ENCODE measurements at places on chromosomes 1 and 21.

DNA sequence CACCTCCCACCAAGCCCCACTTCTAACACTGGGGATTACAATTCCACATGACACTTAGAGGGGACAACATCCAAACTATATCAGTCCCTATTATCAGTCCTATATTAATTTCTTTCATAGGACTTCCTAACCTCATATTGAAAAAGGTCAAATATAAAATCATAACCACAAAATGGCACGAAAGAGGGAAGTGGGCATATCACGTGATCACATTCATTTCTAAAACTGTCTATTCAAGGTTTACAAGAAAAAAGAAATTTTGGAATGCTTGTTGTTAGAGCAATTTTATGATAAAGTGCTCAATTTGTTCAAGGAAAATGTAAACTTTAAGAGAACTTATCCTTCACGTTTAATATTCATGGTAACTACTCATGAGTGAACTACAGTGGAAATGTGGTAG, 13.2 kb upstream of the CDC7 start:
- DNase-seq, result no peak

- DNase-seq, result no peak
These were observed 4.8 kb downstream of the RCAN3 start for GRCh38 chr1:24507405-24507804.

DNA sequence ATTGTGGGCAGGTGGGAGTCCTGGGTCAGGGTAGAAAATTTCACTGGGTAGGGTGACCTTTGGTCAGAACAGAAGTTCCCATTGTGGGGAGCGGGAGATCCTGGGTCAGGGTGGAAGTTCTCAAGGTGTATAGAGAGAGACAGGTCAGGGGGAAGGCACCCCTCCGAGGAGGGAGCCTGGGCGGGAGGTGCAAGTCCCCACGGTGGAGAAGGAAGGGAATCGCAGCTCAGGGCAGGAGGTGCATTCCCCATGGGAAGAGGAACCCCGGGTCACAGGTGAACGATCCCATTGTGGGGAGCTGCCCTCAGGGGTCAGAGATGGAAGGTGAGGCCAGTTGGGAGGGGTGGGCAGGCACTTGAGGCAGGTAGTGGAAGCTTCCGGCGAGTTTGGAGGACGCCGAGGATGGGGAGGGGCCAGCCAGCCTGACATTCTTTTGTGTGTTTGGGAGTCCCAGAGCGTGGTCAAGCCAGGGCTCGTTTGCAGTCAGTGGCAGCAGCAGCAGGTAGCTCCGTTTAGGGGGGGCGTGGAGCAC, 637 bp downstream of the LYPLA2 start:
- peak; percentile 71 for DNase-seq

- DNase-seq, result no peak
These were observed 49.4 kb downstream of the ILDR2 start for GRCh38 chr1:166925810-166926478.

GRCh38 chr1:172902861-172903381, 147.8 kb downstream of the TNFSF18 start:
- DNase-seq, result no peak

DNA sequence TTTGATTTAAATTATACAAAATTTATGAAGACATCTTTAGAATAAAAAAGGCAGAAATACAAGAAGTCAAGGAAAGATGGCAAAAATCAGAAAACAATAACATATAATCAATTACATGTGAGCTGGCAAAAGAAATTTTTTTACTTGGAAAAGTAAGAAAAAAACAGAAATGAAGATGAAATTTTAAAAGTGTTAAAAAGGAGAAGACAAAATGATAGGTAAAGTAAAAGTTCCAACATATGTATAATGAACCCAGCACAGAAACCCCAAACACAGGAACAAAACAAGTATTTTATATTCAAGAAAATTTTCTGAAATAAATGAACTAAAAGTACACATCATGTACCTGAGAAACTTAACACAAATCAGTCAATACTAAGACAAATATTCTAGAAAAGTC, 63.4 kb downstream of the USP1 start:
- no peak for DNase-seq

DNA sequence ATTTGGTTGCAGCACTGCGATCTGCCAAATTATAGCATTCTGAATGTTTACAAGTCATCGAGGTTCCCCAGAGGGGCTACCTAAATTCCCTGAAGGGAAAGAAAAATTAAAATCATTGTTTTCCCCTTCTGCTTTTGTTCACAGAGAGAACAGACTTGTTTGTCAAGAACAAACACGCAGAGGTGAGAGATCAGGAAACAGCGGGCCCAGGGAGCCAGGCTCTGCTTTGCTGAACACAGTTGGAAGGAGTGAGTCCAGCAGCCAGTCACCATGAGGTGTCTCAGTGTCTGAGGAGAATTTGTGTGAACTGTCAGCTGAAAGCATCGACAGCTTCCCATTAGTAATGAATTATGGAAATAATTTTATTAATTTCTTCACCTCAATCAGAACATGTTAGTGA, 52.5 kb downstream of the RWDD3 start:
- DNase-seq, result no peak

DNA sequence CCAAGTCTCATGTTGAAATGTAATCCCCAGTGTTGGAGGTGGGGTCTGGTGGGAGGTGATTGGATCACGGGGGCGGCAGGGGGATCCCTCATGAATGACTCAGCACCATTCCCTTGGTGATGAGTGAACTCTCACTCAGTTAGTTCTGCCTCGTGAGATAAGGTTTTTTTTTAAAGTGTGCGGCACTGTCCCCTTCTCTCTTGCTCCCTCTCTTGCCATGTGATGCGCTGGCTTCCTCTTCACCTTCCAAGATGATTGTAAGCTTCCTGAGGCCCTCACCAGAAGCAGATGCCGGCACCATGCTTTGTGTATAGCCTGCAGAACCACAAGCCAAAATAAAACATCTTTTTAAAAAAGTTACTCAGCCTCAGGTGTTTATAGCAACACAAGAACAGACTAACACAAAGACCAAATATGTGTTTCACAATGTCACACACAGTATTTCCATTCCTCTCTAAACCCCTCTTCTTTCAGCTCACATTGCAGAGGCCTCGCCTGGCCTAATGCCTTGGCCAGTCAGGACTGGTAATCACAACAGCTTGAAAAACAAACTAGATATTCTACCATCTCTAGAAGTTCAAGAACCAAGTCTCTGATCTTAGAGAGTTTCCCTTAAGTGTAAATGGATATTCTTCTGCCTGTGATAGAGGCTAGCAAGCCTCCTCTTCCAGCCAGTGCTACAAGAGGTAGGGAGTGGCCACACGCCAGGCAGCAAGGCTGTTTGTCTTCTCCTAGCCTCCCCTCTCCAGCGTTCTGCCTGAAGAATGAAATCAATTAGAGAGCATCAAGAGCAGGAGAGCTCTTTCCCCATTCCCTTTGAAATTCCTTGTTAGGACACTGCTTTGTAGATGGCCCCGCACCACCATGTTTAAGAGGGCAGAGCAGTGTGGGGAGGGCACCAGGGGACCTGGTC, 19.6 kb upstream of the RAP1A start:
- DNase-seq, result no peak

DNA sequence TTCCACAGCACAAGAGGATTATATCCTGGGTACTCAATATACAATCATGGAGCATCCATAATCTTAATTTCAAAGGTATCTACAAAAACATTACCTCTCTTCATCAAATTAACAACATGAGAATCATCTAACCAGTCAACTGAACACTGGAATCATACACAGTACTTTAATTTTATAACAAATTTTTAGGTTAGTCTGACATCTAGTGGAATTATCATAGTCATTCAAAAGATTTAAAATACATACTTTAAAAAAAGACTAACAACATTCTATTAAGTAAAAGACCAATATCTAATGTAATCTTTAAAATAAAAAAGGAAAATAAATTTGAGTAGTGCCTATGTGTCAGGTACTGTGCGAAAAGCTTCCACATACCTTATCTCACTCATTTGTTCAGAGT, 16.8 kb upstream of the SH3GLB1 start:
- DNase-seq, result peak; percentile 57

GRCh38 chr21:44262338-44263056, 800 bp upstream of the DNMT3L start:
- DNase-seq, result no peak

DNA sequence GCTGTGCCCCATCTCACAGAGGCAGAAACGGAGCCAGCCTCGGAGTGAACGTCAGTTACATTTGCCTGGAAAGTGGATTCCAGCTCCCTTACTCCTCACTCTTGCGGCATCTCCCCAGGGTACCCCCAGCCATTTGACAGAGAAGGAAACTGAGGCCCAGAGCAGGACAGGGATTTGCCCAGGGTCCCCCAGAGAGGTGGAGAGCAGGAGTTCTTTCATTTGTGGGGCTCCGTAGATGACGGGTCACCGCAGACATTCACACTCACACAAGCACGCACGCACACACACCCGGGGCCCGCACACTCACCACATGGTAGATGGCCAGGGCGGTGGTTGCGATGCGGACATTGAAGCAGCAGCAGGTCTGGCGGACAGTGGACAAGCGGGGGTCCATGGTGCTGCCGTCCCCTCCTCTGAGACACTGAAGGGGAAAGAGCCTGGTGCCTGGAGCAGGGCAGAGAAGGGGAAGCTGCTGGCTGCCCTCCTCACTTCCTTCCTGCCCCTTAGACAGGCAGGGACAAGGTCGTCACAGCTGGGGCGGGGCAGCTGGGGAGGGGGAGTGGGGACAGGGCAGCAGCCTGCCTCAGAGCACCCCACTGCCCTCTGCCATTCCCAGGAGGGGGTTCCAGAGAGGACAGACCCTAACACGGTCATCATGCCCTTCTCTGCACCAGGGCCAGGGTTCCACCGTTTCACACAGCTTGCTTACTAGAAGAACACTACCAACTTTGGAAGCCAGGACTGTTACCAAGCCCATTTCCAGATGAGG, at the start of gene LAPTM5:
LAPTM5 (minus strand) TSS at position 423 of the 769 bp plus-strand sequence; CDS start at position 394, 29 bp downstream.
- no peak for DNase-seq

DNA sequence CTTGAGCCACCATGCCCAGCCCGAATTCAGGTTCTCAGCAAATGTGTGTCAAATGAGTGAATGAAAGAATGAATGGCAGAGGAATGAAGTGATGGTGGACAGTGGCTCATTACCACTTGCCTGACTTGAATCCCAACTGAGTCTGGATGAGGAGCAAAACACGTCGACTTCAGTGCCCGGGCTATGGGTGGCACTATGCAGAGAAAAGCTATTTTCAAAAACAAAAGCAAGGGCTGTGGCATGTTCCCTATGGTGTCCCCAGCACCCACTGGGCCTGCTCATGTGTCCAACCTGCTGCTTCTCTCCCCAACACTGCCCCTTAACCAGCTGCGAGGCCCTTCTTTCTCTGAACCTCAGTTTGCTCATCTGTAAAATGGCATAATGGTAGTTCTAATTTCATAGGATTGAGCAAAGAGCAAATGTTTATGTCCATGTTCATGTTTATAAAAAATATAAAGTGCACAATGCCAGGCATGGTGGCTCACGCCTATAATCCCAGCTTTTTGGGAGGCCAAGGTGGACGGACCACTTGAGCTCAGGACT, 4.3 kb upstream of the MAD2L2 start:
- no peak for DNase-seq

GRCh38 chr1:24770881-24771280, 25.6 kb downstream of the CLIC4 start:
- DNase-seq, result no peak

GRCh38 chr1:44072821-44073220, 41.6 kb upstream of the SLC6A9 start:
- no peak for DNase-seq

- DNase-seq, result peak; percentile 32
These were observed 14.4 kb downstream of the ANP32E start for GRCh38 chr1:150221552-150221951.

DNA sequence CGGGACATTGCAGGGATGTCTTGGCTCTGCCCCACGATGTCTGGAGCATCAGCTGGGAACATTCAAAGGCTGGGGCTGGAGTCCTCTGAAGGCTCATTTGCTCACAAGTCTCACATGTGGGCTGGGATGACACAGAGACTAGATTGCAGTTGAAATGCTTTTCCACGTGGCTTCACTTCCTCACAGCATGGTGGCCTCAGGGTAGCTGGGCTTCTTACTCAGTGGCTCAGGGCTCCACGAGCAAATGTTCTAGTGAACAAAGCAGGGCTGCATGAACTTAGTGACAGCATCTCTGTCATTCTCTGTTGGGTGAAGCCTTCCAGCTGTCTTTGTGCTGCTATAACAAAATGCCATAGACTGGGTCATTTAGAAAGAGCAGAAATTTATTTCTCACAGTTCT, 247.0 kb upstream of the POU3F1 start:
- no peak for DNase-seq

DNA sequence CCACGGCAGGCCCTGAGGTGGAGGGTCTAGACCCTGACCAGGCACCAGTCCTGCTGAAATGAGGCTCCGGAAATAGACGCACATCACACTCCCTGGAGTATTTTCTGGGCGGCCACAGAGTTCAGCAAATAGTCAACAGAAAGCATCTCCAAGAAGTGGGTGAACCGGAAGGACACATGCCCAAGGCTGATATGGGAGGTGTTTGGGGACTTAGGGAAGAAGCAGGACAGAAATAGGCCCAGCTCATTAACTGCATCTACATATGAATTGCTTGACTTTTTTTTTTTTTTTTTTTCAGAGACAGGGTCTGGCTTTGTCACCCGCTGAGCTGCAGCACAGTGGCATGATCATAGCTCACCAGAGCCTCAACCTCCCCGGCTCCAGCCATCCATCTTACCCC, 36.5 kb upstream of the GPR157 start:
- peak; percentile 48 for DNase-seq

DNA sequence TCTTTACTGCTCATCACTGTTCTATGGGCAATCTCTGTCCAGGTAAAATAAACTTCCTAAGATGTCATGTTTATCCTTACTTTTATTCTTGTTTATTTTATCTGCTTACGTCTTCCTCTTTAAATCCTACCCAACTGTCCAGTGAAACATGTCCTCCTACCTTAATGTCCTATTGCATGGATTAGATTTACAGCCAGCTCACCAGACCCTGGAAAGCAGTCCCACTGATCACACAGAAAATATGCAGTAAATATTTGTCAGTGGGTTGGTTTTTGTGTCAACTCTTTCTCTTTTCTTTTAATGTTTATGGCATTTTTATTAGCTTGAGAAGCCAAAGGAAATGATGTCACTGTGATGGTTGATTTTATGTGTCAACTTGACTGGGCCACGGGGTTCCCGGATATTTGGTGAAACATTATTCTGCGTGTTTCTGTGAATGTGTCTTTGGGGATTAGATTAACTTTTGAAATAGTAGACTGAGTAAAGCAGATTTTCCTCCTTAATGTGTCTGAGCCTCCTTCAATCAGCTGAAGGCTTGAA, 258.3 kb downstream of the SRGAP2C start:
- DNase-seq, result no peak

DNA sequence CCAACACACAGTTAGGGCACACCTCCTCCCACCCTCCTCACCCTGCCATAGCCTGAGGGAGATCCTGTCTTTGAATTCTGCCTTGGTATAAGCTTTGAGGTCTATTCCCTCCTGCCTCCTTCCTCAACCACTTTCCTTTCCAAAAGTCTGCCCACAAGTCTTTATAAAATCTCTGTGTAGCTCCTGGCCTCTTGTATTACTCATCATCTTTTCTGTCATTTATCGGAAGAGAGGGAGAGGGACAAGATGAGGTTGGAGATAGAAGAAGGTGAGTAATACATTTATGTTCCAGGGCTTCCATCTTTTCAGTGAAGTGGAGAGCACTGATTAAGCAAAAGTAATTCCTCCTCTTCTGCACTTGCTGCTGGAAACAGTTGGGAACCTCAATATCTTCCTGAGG, 30.5 kb upstream of the EFCAB14 start:
- DNase-seq, result no peak

- no peak for DNase-seq
These were observed 22.7 kb downstream of the NDUFS5 start for GRCh38 chr1:39048745-39049370.

Data from HT-29 (cell line).